ENCODE measurements at places on chromosomes 3 and 15.

GRCh38 chr3:129602730-129603560 is 3.5 kb downstream of the PLXND1 start:
- H3K36me3 ChIP-seq: no peaks in the 10 kb centered on the region
- DNase-seq: peak; percentile 54
- H3K27ac ChIP-seq: no peak overlapping the region
- H3K27me3 ChIP-seq: no peaks in the 10 kb centered on the region
- peaks cover 9% of the 10 kb centered on the region for H3K4me1 ChIP-seq

- DNase-seq: no peak
- no peak overlapping the region for H3K4me3 ChIP-seq
- no peaks in the 10 kb centered on the region for H3K4me1 ChIP-seq
- no peaks in the 10 kb centered on the region for H3K27me3 ChIP-seq
Measured at GRCh38 chr3:121793078-121793477, 41.8 kb downstream of the IQCB1 start.

DNA sequence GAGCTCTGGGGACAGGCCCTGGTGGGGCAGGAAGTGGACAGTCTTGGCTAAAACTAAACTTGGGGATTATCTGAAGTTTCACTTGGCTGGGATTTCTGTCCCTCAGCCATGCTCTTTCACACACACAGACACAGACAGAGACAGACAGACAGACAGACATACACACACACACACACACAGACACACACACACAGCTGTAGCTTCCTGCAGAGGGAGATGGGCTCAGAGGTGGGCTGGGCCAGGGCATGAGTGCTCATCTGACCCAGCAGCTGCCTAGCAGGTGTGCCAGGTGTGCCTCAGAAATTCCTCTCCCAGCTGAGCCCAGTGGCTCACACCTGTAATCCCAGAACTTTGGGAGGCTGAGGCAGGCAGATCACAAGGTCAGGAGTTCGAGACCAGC is 3.3 kb downstream of the RHOV start:
- H3K27me3 ChIP-seq: no peaks in the 10 kb centered on the region
- H3K27ac ChIP-seq: no peak overlapping the region
- peaks cover 4% of the 10 kb centered on the region for H3K4me1 ChIP-seq
- no peak overlapping the region for H3K4me3 ChIP-seq
- no peaks in the 10 kb centered on the region for H3K36me3 ChIP-seq
- no peak for DNase-seq

- H3K4me1 ChIP-seq: no peaks in the 10 kb centered on the region
- no peaks in the 10 kb centered on the region for H3K27me3 ChIP-seq
- no peak overlapping the region for H3K4me3 ChIP-seq
Measured at GRCh38 chr3:167441256-167441655, 32.6 kb downstream of the SERPINI2 start.

- H3K4me1 ChIP-seq: no peaks in the 10 kb centered on the region
- H3K27ac ChIP-seq: no peak overlapping the region
- no peak overlapping the region for H3K4me3 ChIP-seq
- H3K36me3 ChIP-seq: no peaks in the 10 kb centered on the region
- H3K27me3 ChIP-seq: no peaks in the 10 kb centered on the region
- no peak for DNase-seq
Measured at GRCh38 chr3:12974819-12975218, 98.4 kb downstream of the IQSEC1 start.

DNA sequence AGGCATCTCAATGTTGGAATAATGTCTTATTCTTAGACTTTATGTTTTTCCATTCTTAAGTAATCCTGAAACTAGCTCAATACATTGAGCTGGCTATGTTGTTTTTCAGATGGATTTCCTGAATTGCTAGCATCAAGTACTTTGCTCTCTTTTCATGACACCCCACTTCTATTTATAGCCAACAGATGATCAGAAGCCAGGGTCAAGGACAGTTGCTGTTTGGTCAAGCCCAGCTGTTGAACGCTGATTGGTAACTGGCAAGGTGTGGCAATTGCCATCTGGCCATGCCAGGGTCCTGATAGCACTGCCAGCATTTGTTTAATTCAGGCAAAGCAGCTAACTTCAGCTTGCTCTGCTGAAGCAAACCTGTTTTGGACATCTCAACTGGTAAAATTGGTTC is 46.2 kb upstream of the PLCL2 start:
- no peak overlapping the region for H3K4me3 ChIP-seq
- H3K36me3 ChIP-seq: no peaks in the 10 kb centered on the region
- no peaks in the 10 kb centered on the region for H3K27me3 ChIP-seq
- no peak for DNase-seq
- H3K27ac ChIP-seq: no peak overlapping the region

DNA sequence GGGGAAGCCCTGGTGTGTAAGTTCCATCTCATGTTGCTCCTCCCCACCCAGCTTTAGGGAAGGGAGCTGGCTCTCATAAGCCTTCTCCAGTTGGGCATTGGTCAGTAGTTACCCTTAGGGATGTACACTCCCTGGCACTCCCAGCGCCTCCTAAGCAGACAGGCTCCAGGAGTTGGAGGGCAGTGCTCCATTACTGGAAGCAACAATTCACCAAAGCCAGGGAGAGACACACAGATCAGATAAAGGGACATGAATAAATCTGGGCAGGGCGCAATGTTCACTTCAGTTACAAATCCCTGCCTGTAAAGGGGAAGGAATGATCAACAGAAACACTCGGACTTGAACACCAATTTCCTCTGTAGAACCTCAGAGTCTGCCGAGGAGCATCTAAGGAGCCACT is 169.1 kb upstream of the CTNNB1 start:
- no peaks in the 10 kb centered on the region for H3K4me1 ChIP-seq
- no peak overlapping the region for H3K4me3 ChIP-seq
- H3K36me3 ChIP-seq: no peaks in the 10 kb centered on the region
- no peaks in the 10 kb centered on the region for H3K27me3 ChIP-seq
- DNase-seq: no peak

DNA sequence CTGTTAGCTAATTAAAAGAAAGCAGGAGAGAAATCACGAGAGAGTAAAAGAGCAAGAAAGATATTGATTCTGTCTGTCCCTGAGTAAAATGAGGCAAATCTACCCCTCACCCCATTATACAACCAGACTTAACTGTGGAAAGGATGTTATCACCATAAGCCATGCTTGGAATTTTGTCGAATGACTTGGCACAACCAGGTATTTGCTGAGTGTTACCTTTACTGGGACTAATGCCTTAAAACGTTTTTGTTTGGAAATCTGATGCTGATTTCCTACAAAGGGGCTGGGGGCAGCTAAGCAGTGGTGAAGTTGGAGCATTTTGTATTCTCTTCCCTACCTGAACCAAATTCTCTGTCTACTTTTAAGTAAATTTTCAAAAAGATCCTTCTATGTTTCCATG is 211.1 kb downstream of the GREM1 start:
- H3K27ac ChIP-seq: no peak overlapping the region
- H3K36me3 ChIP-seq: no peaks in the 10 kb centered on the region
- H3K27me3 ChIP-seq: no peaks in the 10 kb centered on the region
- DNase-seq: no peak

GRCh38 chr3:159839561-159840379 is 148.9 kb upstream of the IL12A start:
- no peak within 1 kb of the TSS for H3K27ac ChIP-seq
- DNase-seq: no peak

- DNase-seq: no peak
- peaks cover 3% of the 10 kb centered on the region for H3K4me1 ChIP-seq
- H3K4me3 ChIP-seq: no peak overlapping the region
- no peaks in the 10 kb centered on the region for H3K27me3 ChIP-seq
Measured at GRCh38 chr3:164465172-164465571, 613.1 kb downstream of the SI start.

DNA sequence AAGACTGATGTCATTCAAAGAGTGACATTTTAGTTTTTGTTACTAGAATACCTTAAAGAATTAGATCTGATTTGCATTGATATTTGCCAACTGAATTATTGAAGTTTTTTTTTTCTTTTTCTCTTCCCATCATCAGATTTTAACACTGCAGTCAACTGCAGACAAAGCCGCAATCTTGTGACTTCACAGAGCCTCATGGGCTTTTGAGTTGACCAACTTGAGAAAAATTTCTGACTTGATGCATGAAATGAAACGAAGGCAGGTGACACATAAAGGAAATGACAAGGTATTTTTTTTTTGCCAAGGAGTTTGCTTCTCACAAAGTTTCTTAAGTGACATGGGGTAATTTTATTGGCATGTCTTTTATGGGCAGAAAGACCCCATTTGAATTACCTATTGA is 383.7 kb downstream of the GAP43 start:
- H3K4me3 ChIP-seq: no peak overlapping the region
- H3K27ac ChIP-seq: no peak overlapping the region
- no peaks in the 10 kb centered on the region for H3K36me3 ChIP-seq
- DNase-seq: no peak

Data from A673 (cell line).